Activated CD8-positive, alpha-beta T cell treated with anti-CD3 and anti-CD28 coated beads, Interleukin-2, amount 10 ng/mL, durations not matched to agents 7 days and 5 days (primary cell): ENCODE measurements at places on chromosomes 7 and 10. TPM values are rescaled to one million over a fixed set of nuclear protein-coding genes. Genes with fewer than 3 reads are reported as not detected.

The PRTFDC1 gene
- total RNA-seq, result 2.9 TPM

The GIMAP2 gene
- 82.9 TPM for total RNA-seq

The CPA4 gene
- total RNA-seq, result not detected

The BTBD16 gene
- total RNA-seq, result not detected

The GNAT3 gene
- not detected for total RNA-seq

The CALN1 gene
- total RNA-seq, result not detected

The MNX1 gene
- not detected for total RNA-seq

The RNF32 gene
- 2.2 TPM for total RNA-seq

The TAS2R3 gene
- total RNA-seq, result 0.73 TPM

The KAZALD1 gene
- 0.18 TPM for total RNA-seq

The FAM25A gene
- total RNA-seq, result not detected

The CUBN gene
- 0.68 TPM for total RNA-seq

The PON1 gene
- not detected for total RNA-seq

The TAS2R41 gene
- total RNA-seq, result not detected

The OR6V1 gene
- total RNA-seq, result not detected

The VAX1 gene
- total RNA-seq, result not detected

The ITIH5 gene
- not detected for total RNA-seq

The PAPSS2 gene
- total RNA-seq, result 0.08 TPM

The IKZF1 gene
- total RNA-seq, result 374 TPM

The CNNM1 gene
- total RNA-seq, result 0.23 TPM

The SYT15 gene
- total RNA-seq, result 1.0 TPM

The SCD gene
- total RNA-seq, result 240 TPM

The ITPRID1 gene
- not detected for total RNA-seq

The ELN gene
- total RNA-seq, result not detected

The AQP1 gene
- total RNA-seq, result 0.23 TPM

The SPACDR gene
- total RNA-seq, result 2.7 TPM

The AIFM2 gene
- total RNA-seq, result 7.5 TPM

The INMT gene
- not detected for total RNA-seq

The NPY gene
- total RNA-seq, result not detected

The IL15RA gene
- 18.1 TPM for total RNA-seq

The IQUB gene
- total RNA-seq, result not detected

The CNTNAP2 gene
- not detected for total RNA-seq

The TAS2R4 gene
- total RNA-seq, result 0.74 TPM

The CRTAC1 gene
- not detected for total RNA-seq

The GTF2IRD1 gene
- total RNA-seq, result not detected

The NPTX2 gene
- not detected for total RNA-seq

The NKX2-3 gene
- total RNA-seq, result not detected

The SPDYE8 gene
- not detected for total RNA-seq

The CPA2 gene
- total RNA-seq, result not detected

The EIF3A gene
- total RNA-seq, result 127 TPM

The HYCC1 gene
- 79.6 TPM for total RNA-seq
